T-helper 1 cell (primary cell): ENCODE measurements at places on chromosomes 4 and X.

- no peak for DNase-seq
Observed at GRCh38 chr4:113327494-113327893, 278.0 kb downstream of the ANK2 start.

DNA sequence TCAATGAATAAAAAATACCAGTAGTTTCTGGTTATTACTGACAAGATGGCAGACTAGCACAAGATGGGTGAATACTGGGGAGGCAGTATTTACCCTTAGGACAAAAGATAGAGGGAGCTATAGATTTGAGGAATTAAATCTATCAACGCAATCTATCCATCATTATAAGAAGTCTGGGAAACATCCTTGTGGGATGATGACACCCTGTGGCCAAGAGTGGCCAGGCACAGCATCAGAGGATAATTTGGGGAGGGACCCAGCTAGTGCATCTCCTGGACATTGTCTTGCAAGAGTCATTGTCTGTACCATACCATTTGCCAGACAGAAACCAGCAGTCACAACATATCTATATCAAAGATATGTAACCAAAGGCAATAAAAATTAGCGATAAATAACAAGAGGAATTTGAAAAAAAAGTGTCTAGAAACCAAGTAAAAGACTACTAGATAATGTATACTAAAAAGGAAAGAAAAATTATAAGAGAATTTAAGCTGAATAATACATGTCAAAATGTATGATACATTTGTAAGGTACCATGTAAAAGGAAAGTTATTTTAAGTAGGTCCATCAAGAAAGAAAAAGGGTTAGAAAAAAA, 22.9 kb downstream of the KCTD8 start:
- no peak for DNase-seq

GRCh38 chr4:141045848-141046247, 87.4 kb downstream of the RNF150 start:
- no peak for DNase-seq

DNA sequence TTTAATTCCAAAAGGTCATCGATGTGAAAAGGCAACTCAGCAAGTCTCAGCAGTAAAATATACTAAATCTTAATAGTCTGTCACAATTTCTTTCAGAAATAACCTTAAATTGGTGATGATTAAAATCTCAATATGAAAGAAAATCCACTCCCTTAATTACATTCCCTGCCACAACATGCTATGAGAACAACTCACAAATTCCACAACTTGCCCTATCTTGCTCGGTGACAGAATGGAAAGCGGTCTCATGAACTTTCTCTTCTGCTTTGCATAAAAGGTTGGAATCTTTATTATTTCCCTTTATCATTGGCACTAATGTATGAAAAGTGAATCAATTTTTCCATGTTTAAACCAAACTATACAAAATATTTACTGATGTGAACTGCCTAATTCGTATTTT, 380.8 kb downstream of the TMA16 start:
- no peak for DNase-seq

GRCh38 chr4:57265831-57266582, 155.8 kb upstream of the IGFBP7 start:
- DNase-seq = no peak

DNA sequence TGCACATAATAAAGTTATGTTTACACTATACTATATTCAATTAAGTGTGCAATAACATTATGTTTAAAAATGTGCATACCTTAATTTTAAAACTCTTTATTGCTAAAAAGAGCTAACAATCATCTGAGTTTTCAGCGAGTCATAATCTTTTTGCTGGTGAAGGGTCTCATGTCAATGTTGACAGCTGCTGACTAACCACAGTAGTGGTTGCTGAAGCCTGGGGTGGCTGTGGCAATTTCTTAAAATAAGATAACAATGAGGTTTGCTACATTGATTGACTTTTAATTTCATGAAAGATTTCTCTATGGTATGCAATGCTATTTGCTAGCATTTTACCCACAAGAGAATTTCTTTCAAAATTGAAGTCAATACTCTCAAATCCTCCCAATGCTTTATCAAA, 58.6 kb downstream of the C4orf46 start:
- no peak for DNase-seq

GRCh38 chr4:155889031-155889793, 14.3 kb upstream of the TDO2 start:
- no peak for DNase-seq

DNA sequence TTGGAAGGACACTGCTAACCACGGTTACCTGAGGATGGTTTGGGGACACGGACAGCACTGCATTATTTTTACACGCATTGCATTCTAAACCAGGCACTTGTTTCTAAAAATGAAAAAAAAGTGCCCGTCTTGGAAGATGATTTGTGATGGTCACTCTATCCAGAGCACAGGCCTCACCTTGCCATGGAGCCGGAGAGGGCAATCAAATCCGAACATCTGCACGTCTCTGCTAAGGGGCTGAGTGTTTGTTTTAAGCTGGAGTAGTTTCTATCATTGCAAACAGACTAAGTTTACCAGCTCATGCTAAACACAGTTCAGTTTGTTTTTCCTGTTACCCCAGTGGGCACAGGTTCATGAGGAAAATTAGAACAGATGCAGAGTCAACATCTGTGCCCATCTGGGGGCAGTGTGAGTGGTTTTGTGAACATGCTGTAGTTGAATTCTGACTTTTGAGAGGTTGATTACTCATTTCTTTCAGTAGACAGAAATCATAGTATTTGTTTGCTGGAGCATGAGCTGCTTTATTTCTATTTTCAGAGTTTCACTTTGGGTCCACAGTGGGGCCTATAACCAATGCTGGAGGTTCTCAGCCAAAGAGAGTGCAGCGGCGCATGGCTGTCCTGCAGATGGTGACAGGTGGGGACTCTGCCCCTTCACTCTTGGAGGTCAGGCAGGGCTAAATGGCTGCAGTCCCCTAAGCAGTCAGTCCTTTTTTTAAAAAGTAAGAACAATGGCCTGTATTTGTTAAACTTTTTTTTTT, 65.4 kb upstream of the ENPP6 start:
- no peak for DNase-seq

DNA sequence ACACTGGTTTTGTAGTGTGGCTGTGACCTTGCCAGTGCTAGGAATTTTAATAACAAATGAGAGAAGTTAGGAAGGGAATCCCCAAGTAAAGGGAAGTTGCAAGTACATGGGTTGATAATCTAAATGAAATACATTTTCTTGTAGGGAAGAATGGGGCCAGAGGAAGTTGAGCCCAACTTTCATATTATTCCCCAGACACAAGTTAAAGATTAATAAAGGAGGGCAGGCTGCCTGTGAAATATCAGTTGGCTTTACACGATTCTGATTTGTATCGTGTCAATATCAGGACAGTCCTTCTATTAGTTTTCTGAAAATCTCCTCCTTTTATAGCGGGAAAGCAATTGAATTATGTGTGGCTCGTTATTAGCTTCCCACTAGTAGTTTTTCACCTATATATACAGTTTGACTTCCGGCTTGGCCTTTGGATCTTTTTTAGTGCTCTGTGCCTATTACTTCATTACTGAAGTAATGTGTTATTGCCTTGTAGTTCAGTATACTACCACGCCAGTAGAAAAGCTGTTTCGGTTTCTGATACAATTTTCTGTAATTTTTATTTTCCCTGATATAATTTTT, 1.7 kb downstream of the PDLIM5 start:
- DNase-seq = no peak

- no peak for DNase-seq
Observed at GRCh38 chr4:44722001-44722400, 4.4 kb downstream of the GNPDA2 start.

GRCh38 chr4:100790836-100791615, 273.2 kb upstream of the EMCN start:
- DNase-seq = no peak

DNA sequence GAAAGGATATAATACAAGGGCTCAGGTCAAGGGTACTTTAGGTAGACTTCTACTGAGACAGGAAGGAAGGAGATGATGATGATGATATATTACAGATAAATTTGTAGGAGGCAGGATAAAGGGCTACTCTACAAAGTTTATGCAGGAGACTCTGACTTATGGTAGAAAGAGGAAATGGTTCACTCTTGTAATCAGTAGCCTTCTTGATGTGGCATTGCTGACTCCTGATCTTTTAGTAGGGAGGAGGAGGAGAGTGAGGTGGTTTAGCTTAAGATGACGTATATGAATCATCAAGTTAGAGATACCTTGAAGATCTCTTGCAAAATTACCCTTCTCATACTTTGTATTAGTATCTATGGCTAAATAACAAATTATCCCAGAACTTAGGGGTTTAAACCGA, 4.7 kb downstream of the BLTP1 start:
- DNase-seq = no peak

- no peak for DNase-seq
Observed at GRCh38 chr4:14967982-14968381, 34.3 kb upstream of the CPEB2 start.

DNA sequence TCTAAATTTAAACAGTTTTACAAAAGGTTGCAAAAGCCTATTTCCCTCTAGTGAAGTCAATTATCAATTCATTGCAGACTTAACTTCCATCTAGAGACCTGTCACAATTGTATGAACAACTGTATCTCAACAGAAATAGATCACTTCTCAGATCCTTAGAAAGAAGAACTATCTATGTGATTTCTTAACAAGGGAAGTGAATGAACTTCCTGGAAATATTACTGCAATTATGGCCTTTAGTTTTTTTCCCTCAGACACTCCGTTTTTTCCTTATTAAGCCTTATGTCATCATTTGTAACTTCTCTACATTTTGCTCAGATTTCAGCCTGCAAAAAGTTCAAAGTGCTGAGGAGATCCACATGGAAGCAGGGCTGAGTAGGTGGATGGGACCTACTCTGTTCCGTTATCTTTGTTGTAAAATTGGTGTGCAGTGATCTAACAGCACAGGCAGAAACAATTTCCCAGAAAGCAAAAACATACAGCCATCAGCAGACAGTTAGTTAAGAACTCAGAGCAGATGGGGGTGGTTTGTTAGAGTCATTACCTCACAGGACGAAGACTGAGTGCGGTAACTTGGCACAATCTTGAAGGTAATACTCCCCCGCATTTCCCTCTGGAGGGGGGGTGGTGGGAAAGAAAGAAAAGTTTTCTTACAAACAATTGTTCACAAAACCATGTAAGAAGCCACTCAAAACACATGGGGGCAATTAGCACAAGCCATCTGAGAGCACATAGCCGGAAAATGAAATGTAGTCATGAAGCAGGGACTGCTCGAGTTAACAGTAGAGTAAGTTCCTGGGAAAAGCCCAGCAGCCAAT, 112.3 kb downstream of the NYX start:
- peak; percentile 53 for DNase-seq

- DNase-seq = no peak
Observed at GRCh38 chrX:128334821-128335220, 282.6 kb upstream of the ACTRT1 start.

DNA sequence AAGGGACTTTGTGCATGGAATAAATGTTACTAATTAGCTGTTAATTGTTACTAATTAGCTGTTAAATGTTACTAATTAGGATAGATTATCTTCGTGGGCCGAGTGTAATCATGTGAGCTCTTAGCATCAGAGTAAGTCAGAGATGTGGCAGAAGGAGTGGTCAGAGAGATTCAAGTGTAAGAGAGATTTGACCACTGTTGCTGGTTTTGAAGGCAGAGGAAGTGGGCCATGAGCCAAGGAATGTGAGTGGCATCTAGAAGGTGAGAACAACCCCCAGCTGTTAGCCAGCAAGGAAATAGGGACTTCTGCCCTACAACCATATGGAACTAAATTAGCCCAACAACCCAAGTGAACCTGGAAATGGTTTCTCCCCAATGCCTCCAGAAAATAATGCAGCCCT, 28.2 kb downstream of the ODAPH start:
- no peak for DNase-seq

DNA sequence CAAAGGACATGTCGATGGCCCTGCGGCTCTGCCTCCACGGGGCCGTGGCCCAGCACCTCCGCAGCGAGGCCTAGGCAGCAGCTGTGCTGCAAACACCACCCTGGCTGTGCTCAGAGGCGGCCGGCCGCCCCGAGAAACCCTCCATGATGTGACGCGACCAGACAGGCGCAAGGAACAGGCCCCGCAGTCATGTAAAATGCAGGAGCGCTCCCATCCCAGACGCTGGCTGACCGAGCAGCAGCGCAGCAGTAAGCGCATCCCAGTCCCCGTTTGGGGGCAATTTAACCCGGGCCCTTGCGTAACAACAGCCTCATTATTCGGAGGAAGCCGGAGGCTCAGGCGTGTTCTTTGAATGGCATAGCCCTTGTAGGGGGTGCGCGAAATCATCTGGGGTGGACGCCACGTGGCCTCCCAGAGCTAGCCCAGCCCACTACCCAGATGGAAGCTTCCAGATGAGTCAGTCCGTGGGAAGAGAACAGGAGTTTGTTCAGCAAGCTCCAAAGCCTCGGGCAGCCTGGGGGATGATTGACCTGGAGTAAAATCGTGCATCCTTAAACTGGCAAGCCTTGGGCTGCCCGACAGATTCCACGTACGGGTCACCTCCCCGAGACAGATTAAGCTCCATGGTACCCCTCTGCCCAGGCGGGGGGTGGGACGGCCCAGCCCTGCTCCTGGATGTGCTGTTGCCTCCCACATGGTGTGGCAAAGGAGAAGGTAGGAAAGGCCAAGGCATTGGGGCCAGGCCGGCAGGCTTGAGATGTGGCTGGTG, 124.0 kb downstream of the HMX1 start:
- DNase-seq = no peak
